Karpas-422 (cell line): ENCODE measurements at places on chromosomes 3 and 15.

- no peaks in the 10 kb centered on the region for H3K36me3 ChIP-seq
- no peaks in the 10 kb centered on the region for H3K4me1 ChIP-seq
- no peak for DNase-seq
- H3K4me3 ChIP-seq: no peak overlapping the region
- no peaks in the 10 kb centered on the region for H3K27me3 ChIP-seq
Observed at GRCh38 chr3:148923592-148923991, 58.5 kb downstream of the CPA3 start.

DNA sequence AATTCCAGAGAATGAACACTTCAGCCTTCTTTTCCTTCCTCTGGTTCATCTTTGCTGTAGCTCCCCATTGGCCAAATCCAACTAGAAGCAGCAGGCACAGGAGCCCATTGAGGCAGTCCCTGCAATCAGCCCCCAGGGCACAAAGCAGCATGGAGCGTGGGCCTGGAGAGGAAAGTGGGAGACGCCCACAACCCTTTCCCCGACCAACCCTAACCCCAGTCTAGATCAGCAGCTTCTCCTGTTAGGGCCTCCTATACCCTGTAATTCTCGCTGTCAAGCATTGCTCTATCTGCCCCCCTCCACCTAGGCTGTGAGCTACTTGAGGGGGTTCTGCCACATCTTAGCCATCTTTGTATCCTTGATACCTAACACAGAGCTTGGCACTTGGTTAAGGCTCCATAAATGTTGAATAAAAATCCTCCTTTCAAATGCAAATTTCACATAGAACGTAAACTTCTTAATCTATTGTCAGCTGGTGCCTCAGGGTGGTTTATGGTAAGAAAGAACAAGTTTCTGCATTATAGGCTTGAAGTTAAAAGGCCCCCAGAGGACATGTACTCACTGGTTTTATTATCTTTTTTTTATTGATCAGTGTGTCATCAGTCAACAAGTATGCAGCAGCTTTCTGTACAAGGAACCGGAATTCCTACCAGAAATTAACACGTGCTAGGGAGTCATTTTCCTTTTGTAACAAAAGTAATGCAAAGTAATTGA lies 97.9 kb upstream of the PFN2 start:
- no peaks in the 10 kb centered on the region; the same call in 1 of the 2 replicates for H3K4me1 ChIP-seq
- no peaks in the 10 kb centered on the region for H3K36me3 ChIP-seq
- H3K4me3 ChIP-seq: no peak overlapping the region
- H3K27ac ChIP-seq: no peak overlapping the region
- no peaks in the 10 kb centered on the region for H3K27me3 ChIP-seq

DNA sequence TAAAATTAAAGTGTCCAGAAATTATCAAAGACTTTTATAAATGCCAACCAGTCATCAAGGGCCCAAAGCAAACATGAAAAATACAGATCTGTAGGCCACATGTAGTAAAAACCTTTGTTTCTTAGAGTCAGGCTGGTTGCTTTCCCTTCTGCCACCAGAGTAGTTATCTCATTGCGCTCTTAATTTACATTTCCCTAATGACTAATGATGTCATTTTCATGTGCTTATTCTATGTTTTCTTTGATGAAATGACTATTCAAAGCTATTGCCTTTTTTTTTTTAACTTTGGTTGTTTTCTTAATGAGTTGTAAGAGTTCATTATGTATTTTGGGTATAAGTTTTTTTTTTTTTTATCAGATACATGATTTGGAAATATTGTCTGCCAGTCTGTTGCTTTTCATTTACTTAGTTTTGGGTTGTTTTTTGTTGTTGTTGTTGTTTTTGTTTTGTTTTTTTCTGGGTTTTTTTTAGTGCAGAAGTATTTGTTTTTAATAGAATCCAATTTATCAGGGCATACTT lies 140.6 kb downstream of the HCN4 start:
- H3K27me3 ChIP-seq: no peaks in the 10 kb centered on the region
- H3K27ac ChIP-seq: no peak overlapping the region
- no peaks in the 10 kb centered on the region for H3K4me1 ChIP-seq

DNA sequence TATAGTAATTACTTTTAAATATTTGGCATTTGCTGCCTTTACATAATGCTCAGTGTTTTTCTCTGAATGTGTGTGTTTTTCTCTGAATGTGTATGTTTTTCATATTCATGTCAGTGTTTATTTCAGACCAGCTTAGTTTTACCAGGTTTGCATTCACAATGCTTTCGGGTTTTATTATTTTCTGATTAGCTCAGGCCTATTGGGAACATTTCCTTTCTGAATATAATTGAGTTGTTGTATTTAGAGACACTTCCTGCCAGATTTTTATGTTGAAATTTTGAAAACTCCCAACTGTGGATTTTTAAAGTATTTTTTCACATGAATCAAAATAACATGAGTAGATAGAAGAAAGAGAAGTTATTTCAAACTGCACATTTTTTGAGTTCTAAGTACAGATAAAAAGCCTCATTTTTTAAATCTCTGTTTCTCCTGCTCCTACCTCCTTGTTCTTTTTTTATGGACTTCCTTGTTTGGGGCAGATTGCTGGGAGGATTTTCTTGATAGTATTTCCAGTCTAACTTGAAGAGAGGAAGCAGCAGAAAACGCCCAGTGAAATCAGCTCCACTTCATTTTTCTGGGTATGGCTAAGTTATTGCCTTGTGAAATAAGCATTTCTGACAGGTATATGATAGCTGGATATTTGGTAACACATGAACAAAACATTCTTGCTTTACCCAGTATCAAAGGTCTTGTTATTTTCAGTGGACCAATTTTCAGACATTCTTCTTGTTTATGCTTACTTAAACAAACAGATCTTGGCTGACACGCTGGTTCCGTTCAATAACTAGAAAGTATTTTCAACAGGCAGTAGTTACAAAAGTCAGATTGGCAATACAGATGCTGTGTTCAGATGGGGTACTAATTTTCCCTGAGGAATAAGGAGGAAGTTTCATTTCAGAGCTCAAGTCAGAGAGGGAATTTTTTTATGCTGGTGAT lies 70.7 kb downstream of the RIOX2 start:
- H3K4me3 ChIP-seq: no peak overlapping the region
- H3K4me1 ChIP-seq: no peaks in the 10 kb centered on the region
- H3K36me3 ChIP-seq: no peaks in the 10 kb centered on the region
- no peak overlapping the region for H3K27ac ChIP-seq
- DNase-seq: no peak

DNA sequence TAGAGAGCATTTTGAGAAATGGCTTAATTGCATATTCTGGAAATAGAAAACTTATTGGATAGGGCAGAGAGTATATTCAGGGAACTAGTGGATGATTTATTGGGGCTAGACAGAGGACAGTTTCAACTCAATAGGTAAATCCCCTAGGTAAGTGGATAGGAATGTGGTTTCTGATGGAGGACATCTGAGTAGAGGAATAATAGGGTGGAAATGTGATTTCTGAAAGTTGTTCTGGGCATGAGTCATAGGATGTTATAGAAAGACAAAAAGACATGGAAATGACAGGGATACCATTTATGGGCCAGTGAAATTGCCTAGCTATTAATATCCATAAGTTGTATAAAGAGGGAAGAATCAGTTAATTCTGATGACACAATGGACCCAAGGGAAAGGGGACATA lies 563.3 kb upstream of the GOLIM4 start:
- H3K27ac ChIP-seq: no peak overlapping the region
- H3K4me1 ChIP-seq: no peaks in the 10 kb centered on the region
- H3K4me3 ChIP-seq: no peak overlapping the region
- H3K27me3 ChIP-seq: no peaks in the 10 kb centered on the region
- DNase-seq: no peak

DNA sequence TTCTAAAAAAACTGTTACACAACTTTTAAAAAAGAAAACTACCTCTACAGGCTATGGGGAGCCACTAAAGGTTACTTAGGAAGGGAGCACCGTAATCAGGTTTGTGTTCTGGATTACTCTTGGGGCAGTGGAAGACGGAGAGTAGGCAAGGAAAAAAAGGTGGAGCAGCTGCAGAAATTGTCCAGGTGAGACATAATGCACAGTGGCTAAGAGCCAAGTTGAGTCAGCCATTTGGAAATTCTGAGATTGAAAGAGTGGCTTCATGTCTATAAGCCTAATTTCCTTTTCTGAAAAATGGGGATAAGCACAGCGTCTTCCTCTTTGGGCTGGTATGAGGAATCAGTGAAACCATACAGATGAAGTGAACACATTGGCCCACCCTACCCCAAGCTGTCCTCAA lies 195.2 kb downstream of the CADPS start:
- no peak overlapping the region for H3K4me3 ChIP-seq
- H3K27ac ChIP-seq: no peak overlapping the region
- DNase-seq: no peak
- no peaks in the 10 kb centered on the region for H3K36me3 ChIP-seq
- H3K27me3 ChIP-seq: no peaks in the 10 kb centered on the region

- no peaks in the 10 kb centered on the region for H3K27me3 ChIP-seq
- no peaks in the 10 kb centered on the region for H3K36me3 ChIP-seq
- peaks cover 70% of the 10 kb centered on the region for H3K4me1 ChIP-seq
- H3K4me3 ChIP-seq: peak overlapping the region; percentile 76
- peak overlapping the region; percentile 91 for H3K27ac ChIP-seq
- DNase-seq: peak; percentile 91
Observed at GRCh38 chr3:11642431-11643191, 1.1 kb downstream of the VGLL4 start.

DNA sequence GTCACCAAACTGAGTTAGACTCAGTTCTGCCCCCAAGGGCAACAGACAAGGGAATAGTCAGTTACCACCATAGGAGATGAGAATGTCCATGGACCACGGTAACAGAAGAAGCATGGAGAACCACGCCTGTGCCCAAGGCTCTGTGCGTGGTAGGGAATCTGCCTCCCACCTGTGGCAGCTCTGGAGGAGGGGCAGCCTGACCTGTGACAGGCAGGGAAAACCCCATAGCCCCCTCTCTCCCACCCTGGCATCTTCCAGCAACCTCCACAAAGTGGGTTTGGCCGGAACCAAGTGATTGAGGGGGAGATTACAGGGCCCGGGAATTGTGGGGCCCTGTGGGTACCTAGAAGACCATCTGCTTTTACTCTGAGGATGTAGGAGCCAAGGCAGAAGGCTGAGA lies 14.3 kb upstream of the LTF start:
- no peak for DNase-seq
- no peak overlapping the region for H3K27ac ChIP-seq
- peaks cover 3% of the 10 kb centered on the region; the same call in 1 of the 2 replicates for H3K27me3 ChIP-seq
- H3K4me3 ChIP-seq: no peak overlapping the region

DNA sequence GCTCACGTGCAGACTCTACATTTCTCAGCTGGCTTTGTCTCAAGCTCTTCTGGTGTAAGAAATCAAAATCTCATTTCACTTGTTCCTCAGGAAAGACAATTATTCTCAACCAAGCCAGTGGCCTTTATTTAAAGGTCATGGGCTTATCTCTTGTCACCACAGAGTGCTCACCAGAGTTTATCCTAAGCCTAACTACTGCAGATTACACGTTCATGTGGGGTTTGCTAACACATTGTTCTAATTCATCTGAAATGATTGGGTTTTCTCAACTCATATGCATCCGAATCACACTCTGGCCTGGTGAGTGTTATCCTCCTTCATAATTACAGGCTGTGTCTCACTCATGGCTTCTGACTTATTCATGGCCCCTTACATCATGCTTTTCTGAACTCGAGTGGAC lies 83.3 kb upstream of the TSC22D2 start:
- no peak overlapping the region for H3K4me3 ChIP-seq
- no peak overlapping the region for H3K27ac ChIP-seq
- H3K4me1 ChIP-seq: 0 out of 2 replicates have a peak, but pooled peaks cover 4% of the 10 kb centered on the region
- H3K36me3 ChIP-seq: no peaks in the 10 kb centered on the region

- H3K4me3 ChIP-seq: no peak overlapping the region; the same call in 1 of the 2 replicates
- peaks cover 4% of the 10 kb centered on the region for H3K36me3 ChIP-seq
- H3K27me3 ChIP-seq: no peaks in the 10 kb centered on the region
- H3K4me1 ChIP-seq: peaks cover 10% of the 10 kb centered on the region
- no peak for DNase-seq
Observed at GRCh38 chr3:50260942-50261441, 8.0 kb upstream of the SEMA3B start.

- peaks cover 4% of the 10 kb centered on the region; the same call in 1 of the 2 replicates for H3K4me1 ChIP-seq
- H3K36me3 ChIP-seq: no peaks in the 10 kb centered on the region
- H3K27ac ChIP-seq: no peak overlapping the region
- no peaks in the 10 kb centered on the region for H3K27me3 ChIP-seq
- no peak overlapping the region for H3K4me3 ChIP-seq
Observed at GRCh38 chr15:101497017-101497416, 7.5 kb upstream of the PCSK6 start.

GRCh38 chr3:49725906-49726681 lies 2.3 kb upstream of the GMPPB start:
- DNase-seq: no peak
- H3K36me3 ChIP-seq: peaks cover 22% of the 10 kb centered on the region
- H3K27ac ChIP-seq: no peak overlapping the region
- peaks cover 25% of the 10 kb centered on the region for H3K4me1 ChIP-seq
- H3K4me3 ChIP-seq: no peak overlapping the region

DNA sequence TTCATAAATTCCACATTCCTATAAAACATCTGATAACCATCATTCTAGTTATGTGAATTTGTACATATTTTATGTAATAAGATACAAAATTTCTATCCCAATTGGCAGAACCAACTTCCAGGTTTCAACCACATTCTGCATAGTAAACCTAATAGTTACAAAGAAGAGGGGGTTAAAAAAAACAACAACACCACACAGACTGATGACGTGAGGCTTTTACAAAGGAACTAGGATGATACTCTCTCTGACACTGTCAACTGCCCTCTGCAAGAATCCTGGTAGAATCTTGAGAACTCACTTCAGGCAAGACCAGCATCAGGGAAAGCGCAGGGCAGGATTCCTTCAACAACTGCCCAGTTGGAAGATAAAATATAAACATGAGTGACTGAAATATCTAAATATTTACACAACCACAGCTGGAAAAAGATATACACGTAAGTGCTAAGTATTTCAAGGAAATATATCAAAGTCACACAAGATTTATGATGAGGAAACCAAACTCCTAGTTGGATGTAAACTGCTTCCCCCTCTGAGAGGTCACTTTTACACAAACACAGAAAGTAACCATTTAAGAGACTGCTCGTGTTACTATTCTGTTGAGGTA lies 816.4 kb downstream of the ROBO1 start:
- H3K27me3 ChIP-seq: no peaks in the 10 kb centered on the region
- DNase-seq: no peak
- no peaks in the 10 kb centered on the region for H3K36me3 ChIP-seq
- H3K27ac ChIP-seq: no peak overlapping the region

DNA sequence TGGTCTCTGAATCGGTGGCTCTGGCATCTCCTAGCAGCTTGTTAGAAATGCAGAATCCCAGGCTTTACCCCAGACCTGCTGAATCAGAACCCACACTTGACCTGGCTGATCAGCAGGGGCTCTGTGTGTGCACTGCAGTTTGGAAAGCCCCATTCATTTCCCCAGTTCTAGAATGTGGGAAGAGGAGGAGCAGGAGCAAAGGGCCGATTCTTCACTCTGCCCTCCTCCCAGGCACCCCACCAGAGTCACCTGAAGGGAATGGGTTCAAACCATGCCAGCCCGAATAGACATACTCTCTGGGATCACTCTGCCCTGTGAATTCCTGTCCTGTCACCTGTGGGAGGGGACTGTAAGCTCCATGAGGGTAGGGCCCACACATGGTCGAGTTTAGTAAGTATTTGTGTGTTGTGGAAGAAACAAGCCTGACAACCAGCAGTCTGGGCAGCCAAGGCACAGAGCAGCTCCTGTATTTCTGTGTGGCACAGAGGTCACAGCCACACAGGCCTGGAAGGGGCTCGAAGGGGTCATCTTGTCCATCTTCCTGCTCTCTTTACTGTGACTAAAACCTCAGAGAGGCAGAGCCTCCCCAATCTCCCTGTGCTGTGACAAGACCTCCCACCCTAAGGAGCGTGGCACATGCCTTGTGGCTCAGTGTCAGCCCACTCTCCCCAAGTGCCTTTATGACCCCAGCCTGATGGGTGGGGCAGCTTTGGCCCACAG lies 29.0 kb upstream of the HHATL start:
- no peaks in the 10 kb centered on the region for H3K4me1 ChIP-seq
- no peak overlapping the region for H3K27ac ChIP-seq
- H3K4me3 ChIP-seq: no peak overlapping the region
- no peaks in the 10 kb centered on the region for H3K27me3 ChIP-seq
